ENCODE measurements at places on chromosomes 1 and 21. TPM values are rescaled to one million over a fixed set of nuclear protein-coding genes. Genes with fewer than 3 reads are reported as not detected.

DNA sequence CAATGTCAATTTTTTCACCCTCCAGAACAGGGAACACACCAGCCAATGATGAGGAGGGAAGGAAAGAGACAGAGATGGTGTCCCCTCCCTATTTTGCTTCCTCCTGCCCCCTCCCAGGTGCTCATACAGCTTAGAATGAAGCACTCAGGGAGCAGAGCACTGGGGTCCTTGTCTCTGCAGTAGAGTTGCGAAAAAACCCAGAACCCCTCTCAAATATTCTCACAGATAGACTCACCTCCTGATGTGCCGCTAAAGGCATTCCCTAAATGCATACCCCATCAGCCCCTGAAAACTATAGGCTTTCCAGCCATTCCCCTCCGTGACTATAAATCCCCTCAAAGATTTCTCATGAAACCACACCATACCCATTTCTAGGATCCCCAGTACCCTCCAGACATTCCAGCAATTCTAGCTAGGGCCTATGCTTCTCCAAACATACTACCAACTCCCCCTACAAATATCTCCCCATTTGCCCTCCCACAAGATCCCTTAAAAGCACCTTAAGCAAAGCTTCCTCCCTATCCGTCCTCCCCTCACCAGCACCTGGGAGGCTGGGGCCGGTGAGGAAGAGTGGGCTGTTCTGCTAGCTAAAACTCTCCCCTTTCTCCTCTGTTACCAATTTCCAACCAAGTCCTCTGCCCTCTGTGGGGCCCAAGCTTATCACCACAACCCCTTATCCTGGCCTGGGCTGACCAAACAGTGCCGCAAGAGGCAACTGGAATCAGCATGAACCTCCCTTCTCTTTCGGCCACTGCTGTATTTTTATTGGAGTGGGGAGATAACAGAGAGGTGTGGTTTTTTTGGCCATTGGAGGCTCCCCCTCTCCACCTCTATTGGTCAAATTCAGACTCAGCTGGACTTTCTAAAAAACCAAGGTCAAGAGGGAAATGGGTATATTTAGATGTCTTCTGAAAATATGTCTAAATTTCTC, 54.7 kb downstream of the RHBG start:
- no peak for DNase-seq

DNA sequence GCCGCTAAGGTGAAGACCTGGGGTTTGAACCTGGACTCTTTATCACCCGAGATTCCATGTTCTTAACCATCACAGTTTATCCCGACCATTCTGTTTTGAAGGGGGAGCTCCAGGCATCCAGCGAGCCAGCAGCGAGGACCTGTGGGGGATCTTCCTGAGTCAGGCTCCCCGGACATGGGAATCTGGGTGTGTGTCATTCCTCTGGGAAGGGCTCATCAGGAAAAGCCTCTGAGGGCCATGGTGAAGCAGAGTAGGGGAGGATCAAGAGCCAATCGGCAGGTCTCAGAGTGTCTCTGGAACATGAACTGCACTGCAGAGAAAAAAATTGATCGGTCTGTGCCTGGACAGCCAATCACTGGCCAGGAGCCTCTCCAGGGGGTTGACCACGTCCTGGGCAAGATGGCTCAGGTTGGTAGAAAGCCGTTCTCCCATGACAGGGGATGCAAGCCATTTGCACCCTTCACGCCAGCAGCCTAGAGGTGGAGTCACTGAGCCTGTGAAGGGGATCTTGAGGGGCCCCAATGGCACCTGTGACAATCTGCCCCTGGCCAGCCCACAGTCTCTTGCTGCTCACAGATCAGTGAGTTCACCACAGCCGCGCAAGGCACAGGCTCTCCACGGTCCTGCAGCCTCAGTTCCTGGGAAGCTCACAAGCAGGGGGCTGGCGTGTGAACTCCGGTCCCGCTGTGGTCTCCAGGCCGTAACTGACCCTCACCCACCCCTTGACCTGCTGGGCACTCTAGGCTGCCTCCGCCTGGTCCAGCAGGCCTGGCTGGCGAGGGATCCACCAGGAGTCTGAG, 20.4 kb upstream of the ACTRT2 start:
- peak; percentile 42 for DNase-seq

The LDLRAD1 gene
- total RNA-seq, result 13.7 TPM

The CFAP57 gene
- 4.1 TPM for total RNA-seq

- peak; percentile 61 for DNase-seq
Measured at GRCh38 chr1:6603238-6603914, 707 bp upstream of the KLHL21 start.
